Dermis blood vessel endothelial cell (primary cell): ENCODE measurements at places on chromosomes 13 and 19.

DNA sequence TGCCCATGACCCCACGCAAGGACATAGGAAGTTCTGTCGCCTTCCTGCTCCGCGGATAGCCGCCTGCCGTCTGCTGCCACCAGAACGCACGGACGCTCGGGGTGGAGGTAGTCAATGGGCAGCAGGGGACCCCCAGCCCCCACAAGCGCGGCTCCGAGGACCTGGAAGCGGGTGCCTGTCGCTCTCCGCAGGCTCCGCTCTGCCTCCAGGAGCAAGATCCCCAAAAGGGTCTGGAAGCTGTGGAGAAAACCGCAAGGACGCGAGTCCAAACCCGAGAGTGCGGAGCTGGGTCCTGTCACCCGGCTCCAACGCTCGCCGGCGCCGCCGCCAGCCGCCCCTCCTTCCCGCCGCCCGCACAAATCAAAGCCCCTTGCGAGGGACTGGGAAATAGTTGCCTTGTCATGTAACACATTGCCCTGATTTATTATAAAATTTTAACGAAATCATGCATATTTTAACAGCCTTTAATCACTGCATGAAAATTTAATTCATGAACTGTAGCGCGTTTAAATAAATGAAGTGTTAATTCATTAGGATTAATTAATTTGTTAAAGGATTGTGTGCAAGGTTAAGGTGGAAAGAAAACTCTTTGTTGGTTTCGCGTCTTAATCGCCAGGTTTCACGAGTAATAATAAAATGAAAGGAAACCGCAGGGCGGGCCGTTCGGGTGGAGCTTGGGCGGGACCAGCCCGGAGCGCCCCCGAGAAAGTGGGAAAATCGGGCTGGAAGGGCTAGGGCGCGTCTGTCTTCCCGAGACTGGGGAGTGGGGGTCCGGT lies 5.5 kb upstream of the POU4F1 start:
- no peak for DNase-seq

DNA sequence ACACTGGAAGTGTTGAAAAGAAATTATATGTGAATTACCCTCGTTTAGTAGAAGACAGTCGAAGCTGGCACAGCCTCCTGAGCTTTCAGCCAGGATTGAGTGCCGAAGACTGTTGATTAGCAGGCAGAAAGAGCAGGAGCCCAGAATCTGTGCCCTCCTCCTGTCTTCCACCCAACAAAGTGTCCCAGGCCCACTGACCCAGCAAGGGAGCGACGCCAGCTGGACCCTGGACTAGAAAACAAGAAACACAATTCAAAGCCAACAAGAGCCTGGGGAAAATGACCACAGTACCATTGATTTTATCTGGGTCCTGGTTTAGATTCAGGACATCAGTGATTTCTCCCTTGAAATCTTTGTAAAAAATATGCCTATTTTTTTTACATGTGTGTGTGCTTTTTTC lies 120.7 kb downstream of the RXFP2 start:
- DNase-seq: no peak

DNA sequence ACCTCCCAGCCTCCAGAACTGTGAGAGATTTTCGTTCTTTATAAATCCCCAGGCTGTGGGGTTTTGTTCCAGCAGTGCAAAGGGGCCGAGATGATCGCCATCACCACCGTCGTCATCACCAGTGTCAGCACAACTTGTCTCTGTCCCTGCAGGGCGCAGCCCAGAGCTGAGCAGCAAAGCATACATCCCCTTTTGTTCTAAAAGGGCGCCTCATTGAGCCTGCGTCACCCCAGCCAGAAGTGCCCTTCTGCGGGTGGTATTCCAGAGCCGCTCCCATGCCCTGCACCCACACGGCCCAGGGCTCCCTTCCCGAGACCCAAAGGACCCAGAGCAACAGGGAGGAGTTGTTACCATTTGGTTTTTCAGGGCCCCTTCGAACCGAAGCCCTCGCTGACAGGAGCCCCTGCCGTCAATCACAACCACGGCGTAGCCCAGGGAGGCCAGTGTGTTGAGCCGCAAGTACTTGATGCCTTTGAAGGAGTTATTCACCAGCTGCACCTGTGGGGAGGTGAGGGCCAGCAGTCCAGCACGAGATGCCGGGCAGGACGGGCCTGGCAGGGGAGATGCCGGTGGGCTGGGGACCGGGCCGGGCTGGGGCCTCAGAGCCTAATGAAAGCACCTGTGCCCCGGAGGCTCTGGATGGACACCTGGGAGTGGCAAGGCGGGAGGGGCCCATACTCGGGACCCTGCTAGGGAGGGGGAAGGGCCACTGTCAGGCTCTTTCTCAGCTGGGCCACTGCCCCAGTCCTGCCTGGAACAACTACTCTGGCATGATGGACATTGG lies 14.4 kb upstream of the MYDGF start:
- no peak for DNase-seq

DNA sequence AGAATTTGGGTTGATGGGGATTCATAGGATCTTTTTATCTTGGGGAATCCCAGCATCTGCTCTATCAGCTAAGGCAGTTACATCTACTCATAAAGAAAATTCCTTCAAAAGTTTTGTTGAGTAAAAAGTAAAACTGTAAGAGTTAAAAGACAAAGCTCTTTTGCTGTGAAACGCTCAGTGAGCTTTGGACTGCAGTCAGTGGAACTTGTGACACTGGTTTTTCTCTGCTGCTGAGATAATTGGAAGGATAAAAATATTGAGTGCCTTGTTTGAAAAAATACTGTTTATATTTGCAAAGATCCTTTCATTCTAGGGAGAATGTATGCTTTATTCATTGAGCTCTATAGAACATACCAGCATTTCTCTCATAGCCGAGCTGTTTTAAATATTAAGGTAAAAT lies 5.3 kb downstream of the NAXD start:
- DNase-seq: no peak

DNA sequence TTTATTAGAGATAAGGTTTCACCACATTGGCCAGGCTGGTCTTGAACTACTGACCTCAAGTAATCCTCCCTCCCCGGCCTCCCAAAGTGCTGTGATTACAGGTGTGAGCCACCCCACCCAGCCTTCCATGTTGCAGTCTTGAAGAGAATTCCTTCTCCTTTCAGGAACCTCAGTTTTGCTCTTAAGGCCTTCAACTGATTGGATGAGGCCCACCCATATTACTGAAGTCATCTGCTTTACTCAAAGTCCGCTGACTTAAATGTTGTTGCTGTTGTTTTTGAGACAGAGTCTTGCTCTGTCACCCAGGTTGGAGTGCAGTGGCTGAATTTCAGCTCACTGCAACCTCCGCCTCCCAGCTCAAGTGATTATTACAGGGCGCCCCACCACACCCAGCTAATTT lies 33.5 kb downstream of the RASL11A start:
- DNase-seq: no peak

- DNase-seq: peak; percentile 84
These were observed 1.2 kb upstream of the ZNF225 start for GRCh38 chr19:44111910-44112463.

GRCh38 chr19:35296644-35297514 lies 4.9 kb downstream of the MAG start:
- no peak for DNase-seq
